ENCODE measurements at places on chromosomes 12 and 14. TPM values are rescaled to one million over a fixed set of nuclear protein-coding genes. Genes with fewer than 3 reads are reported as not detected.

SMIM41 gene
- not detected for total RNA-seq

ERP29 gene
- 145 TPM for total RNA-seq

VWF gene
- total RNA-seq, result 0.27 TPM

IQSEC3 gene
- 0.02 TPM for total RNA-seq

BEGAIN gene
- 6.1 TPM for total RNA-seq

SCNN1A gene
- 28.9 TPM for total RNA-seq

SIRT4 gene
- total RNA-seq, result 0.65 TPM

AQP2 gene
- not detected for total RNA-seq

ADGRD1 gene
- total RNA-seq, result 0.56 TPM

JPH4 gene
- total RNA-seq, result 0.07 TPM

NKX2-1 gene
- not detected for total RNA-seq

DCAF5 gene
- total RNA-seq, result 18.6 TPM

ADAMTS20 gene
- not detected for total RNA-seq

PRB2 gene
- total RNA-seq, result not detected

SPX gene
- 3.9 TPM for total RNA-seq

CBLN3 gene
- 0.84 TPM for total RNA-seq

SLC22A17 gene
- total RNA-seq, result 8.3 TPM

CCDC175 gene
- total RNA-seq, result not detected

CPNE6 gene
- 0.14 TPM for total RNA-seq

TAS2R9 gene
- total RNA-seq, result not detected

SERPINA5 gene
- total RNA-seq, result 0.27 TPM
